ENCODE measurements at places on chromosomes 2 and 18.
A peak's percentile ranks its signal among the peaks of the same experiment; 100 is the strongest.

- DNase-seq = no peak
Observed at GRCh38 chr2:184596819-184597411, 1.4 kb upstream of the ZNF804A start.

DNA sequence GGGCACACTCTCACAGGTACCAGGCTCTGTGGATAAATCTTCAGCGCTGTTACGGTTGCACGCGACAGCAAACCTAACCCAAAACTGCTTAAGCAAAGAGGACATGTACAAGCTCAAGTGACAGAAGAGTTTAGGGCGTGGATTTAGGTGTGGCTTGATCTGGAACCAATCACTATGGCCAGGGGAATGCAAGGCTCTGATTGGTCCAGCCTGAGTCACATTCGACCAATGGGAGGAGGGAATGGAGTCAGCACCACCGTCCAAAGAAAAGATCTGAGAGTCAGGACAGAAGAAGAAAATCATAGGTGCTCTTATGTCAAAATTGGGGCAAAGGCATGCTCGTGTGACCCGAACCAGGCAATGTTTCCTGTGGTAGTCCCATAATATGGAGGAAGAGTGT, 139.0 kb downstream of the TRIM43 start:
- DNase-seq = no peak

DNA sequence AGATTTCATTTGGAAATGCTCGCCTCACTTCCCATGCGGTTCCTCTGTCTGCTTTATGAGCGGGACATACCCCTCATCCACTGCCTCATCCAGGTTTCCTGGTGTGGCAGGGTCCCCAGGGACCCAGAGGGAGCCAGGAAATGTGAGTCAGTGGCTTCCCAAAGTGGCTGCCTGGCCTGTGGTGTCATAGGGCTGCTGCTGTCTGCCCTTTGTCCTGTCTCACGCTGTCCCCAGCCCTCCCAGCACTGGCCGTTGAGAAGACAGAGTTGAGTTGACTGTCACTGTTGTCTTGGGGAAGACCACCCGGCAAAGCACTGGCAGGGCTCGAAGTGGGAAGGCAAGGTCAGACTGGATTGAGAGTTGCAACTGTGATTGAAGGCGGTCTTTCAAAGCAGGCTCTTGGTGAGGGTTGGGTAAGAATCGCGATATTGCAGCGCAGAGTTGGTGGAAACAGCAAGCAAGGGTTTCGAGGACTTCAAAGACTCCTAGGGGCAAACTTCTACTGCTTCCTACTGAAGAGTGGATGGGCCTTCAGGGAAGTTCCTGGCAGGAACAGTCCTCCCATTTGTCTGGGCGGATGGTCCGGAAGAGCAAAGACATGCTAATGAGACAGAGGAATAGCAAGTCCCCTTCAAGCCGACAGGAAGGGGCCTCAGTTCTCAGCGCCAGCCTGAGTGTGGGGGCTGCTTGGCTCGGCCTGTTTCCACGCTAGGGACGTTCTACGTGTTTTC, 33.9 kb downstream of the RAB31 start:
- DNase-seq = no peak

DNA sequence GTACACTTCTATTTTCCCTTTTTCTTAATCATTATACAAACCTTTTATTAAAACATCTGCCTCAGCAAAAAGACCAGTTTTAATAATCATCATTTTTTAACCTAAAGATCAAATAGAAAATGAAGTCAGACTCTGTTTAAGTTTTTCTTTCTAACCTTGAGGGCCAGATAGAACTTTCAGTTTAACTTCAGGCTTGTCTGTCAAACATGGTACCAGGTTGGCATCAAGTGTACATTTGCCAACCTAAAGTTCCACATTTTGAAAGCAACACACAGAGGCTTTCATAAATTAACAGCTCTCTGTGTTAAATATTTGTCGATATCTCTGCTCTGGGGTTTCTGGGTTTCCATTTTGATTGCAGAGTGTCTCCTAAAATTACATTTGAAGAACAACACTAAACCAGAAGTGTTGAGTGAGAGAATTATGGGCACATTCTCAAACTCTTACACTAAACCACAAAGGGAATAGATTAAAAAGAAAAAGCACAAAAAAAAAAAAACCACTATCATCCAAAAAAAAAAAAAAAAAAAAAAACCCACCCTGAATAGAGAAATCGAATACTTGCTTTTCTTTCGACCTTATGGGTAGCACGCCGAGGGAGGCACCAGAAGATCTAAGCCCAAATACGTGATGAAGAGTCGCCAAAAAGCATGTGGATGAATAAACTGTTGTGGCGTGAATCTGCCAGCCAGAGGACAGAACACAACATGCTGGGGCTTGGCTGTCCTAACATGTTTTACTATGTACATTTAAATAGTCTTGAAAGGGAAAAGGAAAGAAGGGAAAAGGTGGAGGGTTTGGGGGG, 166.2 kb downstream of the TCF4 start:
- no peak for DNase-seq

DNA sequence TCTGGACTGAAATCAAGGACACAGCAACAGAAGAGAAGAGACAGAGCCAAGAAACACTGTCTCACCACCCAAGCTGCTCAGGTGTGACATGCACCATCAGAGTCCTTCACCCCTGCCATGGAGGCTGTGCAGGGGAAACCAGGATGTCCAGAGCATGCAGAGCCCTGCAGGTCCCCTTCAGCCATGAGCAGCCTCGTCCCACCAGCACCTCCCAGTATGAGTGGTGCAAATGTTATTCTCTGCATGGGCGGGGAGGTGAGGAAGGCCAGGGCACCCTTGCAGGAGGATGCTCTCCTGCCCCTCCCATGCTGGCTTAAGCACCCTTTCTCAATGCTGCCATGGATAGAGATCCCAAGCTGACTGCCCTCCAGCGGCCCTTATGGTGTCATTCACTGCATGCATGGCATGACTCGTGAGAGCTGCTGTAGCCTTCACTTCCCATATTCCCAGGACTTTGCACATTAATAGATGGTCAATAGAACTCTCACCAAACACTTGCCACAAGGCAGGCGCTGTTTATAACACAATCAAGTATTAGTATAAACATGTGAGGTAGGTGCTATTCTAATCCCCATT, 171.0 kb downstream of the ANAPC1 start:
- DNase-seq = no peak

DNA sequence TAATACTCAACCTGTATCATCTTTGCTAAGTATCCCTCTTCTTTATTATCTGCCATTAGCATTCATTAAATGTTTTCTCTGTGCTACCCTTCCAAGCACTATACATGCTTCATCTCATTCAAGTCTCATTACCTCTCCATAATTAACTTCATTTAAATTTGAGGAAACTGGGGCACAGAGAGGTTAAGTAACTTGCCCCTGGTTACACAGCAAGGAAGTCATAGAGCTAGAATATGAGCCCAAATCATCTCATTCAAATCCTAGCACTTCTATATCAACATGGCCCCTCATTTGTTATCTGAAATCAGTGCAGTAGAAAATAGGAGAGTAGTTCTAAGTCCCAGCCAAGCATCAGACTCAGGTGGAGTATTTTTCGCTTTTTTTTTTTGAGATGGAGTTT, 4.4 kb downstream of the MRPL35 start:
- no peak for DNase-seq

GRCh38 chr2:233076749-233077148, 16.6 kb downstream of the INPP5D start:
- no peak for DNase-seq

- no peak for DNase-seq
Observed at GRCh38 chr2:197908990-197909776, 104.8 kb downstream of the PLCL1 start.

DNA sequence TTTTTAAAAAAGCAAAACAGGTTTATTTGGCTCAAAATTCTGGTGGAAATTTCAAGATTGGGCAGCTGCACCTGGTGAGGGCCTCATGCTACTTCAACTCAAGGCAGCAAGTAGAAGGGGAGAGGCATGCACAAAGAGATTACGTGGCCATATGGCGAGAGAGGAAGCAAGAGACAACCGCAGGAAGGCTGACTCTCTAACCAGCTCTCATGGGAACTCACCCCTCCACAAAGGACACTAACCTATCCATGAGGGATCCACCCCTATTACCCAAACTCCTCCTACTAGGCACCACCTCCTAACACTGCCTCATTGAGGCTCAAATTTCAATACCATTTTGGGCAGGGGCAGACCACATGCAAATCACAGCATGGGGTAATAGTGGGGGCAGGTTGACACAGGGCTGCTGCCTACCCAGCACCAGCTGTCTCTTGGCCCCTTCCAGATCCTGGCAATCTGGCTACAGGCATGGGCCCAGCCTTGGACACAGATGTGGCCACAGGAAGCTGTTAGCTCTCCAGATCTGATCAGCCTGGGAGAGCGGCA, 2.0 kb upstream of the CAPN10 start:
- DNase-seq = no peak

GRCh38 chr18:26637324-26637723, 89.0 kb upstream of the KCTD1 start:
- no peak for DNase-seq

- DNase-seq = no peak
Observed at GRCh38 chr18:22282311-22283115, 113.1 kb downstream of the GATA6 start.

GRCh38 chr2:239386001-239386670, 14.7 kb downstream of the HDAC4 start:
- DNase-seq = no peak

- DNase-seq = no peak
Observed at GRCh38 chr2:64538764-64539433, 14.8 kb downstream of the AFTPH start.

- no peak for DNase-seq
Observed at GRCh38 chr18:58362027-58362575, 266.8 kb downstream of the ALPK2 start.

- DNase-seq = no peak
Observed at GRCh38 chr2:114076961-114077360, 187.1 kb downstream of the ACTR3 start.

DNA sequence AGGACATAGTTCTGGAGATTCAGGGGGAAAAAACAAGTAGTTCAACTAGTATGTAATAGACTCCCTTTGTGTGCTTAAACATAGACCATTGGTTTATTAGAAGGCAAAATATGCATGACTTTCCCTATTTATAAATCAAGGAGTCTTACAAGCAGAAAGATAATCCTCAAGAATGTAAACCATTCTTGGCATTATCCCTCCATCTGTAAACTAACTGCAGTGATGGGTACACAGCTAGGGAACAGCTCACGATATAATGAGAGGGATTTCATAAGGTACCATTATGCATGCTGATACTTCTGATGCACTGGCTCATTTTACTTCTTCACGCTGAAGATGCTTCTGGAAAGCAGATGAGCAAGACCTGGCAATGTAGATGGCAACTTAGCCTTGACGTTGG, 878 bp downstream of the FBXO15 start:
- DNase-seq = no peak

DNA sequence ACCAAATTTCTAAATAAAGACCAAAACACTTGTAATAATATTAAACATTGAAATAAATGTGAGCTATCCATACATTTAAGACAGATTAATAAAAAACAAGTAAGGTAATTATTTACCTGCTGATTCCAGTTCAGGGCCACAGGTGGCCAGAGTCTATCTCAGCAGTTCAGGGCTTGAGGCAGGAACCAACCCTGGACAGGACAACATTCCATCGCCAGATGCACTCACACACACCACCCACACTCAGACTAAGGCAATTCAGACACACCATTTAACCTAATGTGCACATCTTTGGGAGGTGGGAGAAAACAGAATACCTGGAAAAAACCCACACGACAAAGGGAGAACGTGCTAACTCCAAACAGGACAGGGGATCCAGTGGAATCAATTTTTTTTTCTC, 14.1 kb upstream of the WDSUB1 start:
- no peak for DNase-seq

DNA sequence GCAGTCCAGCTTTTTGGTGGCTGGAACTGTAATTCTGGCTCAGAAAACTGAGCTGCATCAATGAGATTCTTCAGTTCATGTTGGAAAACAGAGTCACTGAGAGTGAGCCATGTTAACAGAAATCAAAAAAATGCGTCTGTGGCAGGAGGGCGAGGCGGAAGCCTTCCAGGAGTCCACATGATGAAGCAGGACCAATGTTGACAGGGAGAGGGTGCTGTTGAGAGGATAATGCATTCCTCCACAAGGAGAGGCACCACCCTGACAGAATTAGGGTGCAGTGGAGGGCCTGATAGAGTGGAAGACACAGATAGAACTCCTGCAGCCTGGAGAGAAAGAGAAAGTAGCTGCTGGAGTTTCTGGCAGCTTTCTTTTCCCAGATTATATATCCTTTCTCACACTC, 111.5 kb downstream of the MGAT5 start:
- no peak for DNase-seq

DNA sequence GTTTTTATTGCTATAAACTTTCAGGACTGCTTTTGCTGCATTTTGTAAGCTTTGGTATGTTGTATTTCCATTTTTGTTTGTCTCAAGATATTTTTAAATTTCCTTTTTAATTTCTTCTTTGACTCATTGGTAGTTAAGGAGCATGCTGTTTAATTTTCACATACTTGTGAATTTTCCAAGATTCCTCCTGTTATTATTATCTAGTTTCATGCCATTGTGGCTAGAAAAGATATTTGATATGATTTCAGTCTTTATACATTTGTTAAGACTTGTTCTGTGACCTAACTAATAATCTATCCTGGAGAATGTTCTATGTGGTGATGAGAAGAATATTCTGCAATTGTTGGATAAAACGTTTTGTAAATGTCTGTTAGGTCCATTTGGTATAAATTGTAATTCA, 62.1 kb downstream of the NUP35 start:
- DNase-seq = no peak

GRCh38 chr2:57407772-57408201, 638.8 kb upstream of the VRK2 start:
- DNase-seq = no peak

GRCh38 chr18:66252703-66253102, 351.2 kb downstream of the CDH19 start:
- no peak for DNase-seq

DNA sequence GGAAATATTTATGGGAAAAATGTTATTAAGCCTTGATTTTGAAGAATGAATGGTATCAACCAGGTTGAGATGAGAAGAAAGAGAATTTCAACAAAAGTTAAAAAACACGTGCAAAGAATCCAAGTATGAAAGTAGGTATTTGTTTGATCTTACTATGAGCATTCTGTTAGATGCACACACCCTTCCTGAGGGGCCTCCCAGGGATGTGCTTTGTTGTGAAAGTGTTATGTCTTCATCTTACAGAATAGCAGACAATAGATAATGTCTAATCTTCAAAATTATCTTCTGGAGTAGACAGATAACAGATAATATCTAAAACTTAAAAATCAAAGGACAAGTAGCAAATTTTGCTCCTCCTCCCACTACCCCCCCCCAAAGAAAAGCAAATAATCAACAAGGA, 155.2 kb upstream of the COL3A1 start:
- no peak for DNase-seq

- peak; percentile 24 for DNase-seq
Observed at GRCh38 chr2:102033031-102033749, 41.4 kb downstream of the IL1R2 start.

DNA sequence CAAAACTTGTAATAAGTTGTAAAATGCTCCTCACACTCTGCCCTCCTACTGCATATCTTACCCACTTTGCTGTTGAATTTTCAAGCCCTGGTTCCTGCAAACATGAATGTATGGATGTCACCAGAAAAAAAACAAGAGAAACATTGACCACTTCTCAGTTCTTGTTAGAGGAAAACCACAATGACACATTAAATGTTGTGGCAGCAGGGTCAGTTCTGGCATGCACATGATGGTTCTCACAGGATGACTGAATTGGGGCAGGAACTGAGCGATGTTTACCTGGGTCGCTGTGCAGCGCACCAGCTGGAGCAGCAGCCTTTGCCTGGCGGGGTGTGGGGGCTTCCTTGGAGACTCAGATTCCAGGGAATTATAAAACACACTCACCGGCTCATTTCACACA, 14.0 kb upstream of the PRKCE start:
- DNase-seq = no peak

All from stimulated activated CD4-positive, alpha-beta T cell treated with anti-CD3 and anti-CD28 coated beads, Interleukin-4, amount 100 ng/mL, for 4 hours (primary cell).